ENCODE measurements at places on chromosomes 2 and 18.
A peak's percentile ranks its signal among the peaks of the same experiment; 100 is the strongest.

DNA sequence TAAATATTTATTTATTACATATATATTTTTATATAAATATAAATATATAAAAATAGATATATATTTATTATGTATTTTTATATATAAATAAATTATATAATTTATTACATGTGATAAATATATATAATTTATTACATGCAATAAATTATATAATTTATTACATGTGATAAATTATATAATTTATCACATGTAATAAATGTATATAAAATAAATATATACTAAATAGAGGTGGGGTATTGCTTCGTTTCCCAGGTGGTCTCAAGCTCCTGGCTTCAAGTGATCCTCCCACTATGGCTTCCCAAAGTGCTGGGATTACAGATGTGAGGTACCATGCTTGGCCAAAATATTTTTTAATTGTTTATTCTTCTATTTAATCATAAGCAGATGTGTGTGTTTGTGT lies 3.6 kb upstream of the G6PC2 start:
- no peak for DNase-seq

DNA sequence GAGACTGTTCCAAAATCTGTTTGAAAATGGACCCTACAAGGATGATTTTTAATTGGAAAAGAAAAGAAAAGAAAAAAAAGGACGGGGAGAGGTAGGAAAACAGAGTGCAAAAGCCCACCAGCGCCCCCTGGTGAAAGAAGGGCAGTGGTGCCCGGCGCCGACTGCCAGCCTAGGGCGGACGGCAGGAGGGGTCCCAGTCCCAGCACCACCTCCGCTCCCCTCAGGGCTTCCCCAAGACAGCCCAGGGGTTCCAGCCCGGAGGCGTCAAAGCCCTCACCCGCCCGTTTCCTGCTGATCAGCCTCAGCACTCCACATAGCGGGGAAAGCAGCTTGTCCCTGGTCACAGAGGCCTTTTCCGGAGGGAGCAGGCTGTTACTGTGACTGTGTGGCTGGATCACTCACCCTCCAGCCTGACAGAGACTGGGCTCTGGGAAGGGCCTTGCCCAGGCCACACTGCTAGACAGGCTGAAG lies 213.9 kb downstream of the TFCP2L1 start:
- peak; percentile 92 for DNase-seq

GRCh38 chr2:120224735-120225548 lies 1.7 kb upstream of the TMEM185B start:
- no peak for DNase-seq

DNA sequence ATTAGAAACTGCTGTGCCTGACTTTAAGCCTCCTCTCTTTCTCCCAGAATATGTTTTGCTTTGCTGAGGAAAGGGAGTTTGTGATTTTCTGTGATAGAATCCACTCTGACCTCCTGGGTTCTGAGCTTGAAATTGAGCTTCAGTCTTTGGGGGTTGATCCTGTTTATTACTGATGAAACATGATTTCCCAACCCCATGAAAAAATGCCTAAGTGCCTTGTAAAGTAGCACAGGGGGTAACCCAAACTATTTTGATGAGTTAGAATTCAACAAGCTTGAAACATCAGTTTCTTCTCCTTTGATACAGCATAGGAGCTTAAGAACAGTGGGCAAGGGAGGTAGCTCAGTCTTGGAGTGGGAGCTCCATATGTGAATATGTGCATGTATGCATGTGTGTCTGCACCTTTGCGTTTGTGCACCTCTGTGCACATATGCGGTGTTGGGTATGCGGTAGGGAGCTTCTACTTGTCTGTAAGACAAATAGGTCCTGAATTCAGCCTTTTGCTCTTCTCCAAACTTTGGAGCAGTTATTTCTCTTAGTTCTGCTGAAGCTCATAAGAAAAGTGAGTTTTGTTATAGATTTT lies 364.6 kb downstream of the OSR1 start:
- peak; percentile 18 for DNase-seq

- DNase-seq = peak; percentile 28
Observed at GRCh38 chr2:176931588-176932563, 280.7 kb upstream of the HNRNPA3 start.

GRCh38 chr2:16665748-16666448 lies at the start of gene CYRIA:
Gene CYRIA, minus strand, starts transcription at chr2:16665834. Its CDS starts 77,715 bp downstream, at chr2:16588119.
- DNase-seq = peak; percentile 74

DNA sequence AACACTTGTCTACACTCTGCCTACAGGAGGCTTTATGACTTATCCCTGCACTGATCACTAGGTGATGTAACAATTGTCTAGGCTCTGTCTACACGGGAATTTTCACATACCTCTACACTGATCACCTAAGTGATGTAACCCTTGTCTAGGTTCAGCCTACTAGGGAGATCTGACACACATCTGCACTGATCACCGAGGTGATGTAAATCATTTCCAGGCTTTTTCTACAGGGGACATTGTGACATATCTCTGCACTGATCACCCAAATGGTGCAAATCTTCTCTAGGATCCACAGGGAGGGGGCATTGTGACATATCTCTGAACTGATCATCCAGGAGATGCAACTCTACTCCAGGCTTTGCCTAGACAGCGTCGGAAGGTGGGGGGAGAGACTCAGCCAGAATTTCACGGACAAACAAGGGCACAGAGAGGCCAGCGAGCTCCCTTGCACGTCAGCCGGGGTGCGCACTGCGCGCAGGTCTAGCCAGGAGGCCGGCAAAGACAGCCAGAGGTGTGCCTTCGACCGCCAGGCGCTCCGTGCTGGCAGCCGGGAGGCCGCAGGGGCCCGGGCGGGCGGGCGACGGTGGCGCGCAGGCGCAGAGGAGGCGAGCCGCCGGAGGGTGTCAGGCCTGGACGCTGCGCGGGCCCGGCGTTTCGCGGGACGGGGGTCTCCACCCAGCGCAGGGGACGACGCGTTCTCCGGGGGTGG lies 46.9 kb upstream of the USP14 start:
- peak; percentile 92 for DNase-seq

- DNase-seq = peak; percentile 26
Observed at GRCh38 chr2:27306573-27307286, 1.5 kb downstream of the UCN start.

DNA sequence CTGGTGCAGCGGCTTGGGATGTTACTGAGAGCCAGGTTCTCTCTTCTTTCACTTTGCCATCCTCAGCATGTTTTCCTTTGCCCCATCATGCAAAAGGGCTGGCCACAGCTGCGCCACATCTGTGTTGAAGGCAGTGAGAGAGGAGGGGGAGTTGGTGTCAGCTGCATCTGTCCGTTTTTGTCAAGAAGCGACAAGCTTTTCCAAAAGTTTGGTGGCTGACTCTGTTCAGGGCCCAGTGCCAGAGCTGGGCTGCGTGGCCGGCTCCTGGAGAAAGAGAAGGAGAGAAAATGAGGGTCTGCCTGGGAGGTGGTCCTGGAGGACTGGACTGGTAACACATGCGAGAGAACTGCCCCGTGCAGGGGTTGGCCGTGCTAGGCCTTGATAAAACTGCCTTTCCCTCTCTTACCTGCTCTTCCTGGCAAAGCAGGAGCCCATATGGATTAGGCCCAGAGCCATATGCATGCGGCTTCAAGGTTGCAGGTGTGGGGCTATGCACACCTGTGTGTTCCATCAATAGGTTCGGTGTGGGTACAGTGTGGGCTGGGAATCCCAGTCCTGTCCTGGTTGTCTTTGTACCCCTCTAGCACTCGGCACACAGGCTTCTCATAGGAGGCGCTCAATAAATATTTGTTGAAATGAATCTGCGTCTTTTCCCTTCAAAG lies 9.0 kb downstream of the RNF144A start:
- no peak for DNase-seq

DNA sequence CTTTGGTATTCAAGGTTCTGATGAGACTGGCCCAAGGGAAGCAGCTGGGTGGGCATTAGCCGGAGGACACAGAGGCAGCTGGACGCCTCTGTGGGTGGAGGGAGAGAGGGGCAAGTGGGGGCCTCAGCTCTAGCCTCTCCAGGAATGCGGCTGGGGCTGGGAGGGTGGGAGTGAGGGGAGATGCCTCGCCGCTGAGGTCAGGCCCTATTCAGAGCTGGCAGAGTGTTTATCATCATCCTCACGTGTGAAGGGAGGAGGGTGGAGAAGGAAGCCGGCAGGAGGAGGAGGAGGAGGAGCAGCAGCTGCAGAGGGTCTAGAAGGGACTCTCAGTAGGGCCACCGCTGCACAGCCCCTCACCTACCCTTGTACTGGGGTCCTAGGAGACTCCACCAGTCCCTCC lies 43.1 kb downstream of the TNS1 start:
- no peak for DNase-seq

DNA sequence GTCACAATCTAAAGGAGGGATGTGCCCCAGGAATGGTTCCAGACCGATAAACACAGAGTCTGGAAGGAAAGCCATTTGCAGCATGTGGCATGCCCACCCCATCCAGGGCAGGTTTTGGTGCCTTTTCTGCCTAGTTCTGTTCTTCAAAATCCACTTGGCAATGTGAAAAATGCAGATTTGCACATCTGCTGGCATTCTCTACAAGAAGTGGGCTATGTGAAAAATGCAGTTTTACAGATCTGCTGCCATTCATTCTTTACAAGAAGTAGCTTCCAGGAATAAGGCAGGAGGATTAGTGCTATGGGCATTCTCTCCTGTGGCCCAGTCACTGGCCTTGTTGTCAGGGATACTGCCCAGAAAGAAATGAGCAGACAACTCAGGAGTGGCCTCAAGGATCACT lies 68.1 kb downstream of the C1D start:
- no peak for DNase-seq

- DNase-seq = no peak
Observed at GRCh38 chr18:46723856-46724415, 32.9 kb downstream of the ST8SIA5 start.

DNA sequence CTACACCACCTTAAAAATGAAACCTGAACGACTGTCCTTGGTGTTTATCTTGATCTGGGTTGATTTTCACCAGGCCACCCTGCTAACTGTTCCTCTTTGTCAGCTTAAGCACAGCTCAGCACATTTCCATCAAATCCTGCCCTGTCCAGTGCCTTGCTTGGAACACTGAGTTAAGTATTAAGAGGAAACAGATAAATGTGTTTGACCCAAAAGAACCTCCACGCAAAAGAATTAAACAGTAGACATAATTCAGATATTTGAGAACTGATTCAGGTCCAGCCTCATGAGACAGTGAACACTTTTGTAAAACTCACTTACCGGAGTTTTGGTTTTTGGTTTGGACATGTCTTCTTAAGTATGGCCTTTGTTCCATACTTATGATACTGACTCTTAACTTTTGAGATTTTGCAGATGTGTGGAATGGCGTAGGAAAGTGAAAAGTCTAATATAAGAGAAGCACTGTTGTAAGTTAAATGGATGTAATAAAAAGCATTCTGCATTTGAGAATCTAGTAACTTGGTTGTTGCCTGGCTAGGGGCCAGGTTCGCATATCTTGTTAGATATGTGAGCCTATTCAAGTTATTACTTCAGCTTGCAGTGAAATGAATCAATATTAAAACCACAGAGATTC lies 88.9 kb upstream of the SERPINE2 start:
- no peak for DNase-seq

DNA sequence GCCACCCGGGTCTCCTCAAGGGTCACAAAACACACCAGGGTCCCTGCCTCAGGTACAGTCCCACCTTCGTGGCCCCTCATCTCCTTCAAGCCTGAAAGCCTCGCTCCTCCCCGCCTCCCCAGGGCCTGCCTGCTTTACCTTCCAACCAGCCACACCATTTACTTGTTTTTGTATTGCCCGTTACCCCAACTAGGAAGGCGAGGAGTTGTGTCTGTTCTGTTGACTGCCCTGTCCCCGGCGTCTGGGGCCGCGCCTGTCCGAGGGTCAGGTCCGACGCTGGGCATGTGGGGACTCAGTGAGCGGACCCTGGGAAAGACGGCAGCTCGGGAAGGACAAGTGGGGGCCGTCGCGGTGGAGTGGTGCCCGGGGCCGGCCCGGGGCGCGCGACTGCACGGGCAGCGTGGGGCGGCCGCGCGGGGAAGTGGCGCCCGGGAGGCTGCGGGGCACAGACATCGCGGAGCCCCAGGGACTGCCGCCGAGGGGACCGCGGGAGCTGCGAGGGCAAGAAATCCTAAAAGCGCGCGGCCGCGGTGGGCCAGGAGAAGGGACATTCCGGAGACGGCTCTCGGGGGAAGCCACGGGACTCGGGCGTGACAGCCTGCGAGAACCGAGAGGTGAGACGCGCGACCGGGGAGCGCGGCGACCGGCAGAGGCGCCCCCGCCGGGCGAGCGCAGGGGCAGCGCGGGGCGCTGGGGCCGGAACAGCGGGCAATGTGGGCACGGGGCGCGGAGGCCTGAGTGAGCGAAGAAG lies 797 bp upstream of the GRHL1 start:
- peak; percentile 73 for DNase-seq

DNA sequence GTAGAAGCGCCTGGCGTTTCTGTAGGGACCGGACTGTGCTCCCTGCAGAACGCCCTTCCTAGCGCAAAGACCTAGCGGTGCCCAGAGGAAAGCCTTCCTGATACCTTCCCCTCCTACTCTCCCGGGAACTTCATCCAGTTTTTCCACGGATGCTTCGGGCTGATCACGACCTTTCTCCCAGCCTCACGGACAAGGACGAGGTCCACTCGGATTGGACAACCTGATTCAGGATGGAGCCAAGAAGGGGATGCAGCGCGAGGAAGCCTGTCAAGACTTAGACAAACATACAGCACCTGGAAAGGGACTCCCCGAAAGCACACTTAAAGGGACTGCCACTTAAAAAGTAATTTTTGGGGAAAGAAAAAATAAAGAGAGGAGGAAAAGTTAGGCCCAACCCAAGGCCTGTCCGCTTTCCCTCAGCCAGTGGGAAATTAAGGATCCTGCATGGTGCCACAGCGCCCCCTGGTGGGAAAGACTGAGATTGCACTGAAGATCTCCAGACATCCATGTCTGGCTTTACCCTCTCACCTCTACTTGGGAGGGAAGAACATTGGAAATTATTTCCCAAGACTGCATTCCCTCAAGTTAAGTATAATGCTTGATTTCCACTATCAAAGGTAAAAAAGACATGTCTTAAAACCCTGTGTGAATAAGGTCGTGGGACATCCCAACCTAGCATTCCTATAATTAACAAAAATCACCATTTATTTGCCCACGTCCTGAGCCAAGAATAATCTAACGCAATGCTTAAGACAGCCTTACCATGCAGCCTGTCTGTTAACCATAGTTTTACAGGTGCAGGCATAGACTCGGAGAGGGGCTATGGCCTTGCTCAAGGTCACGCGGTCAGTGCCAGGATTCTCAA lies 13.4 kb upstream of the COPS8 start:
- DNase-seq = peak; percentile 79

GRCh38 chr2:58899692-58900091 lies 658.6 kb upstream of the FANCL start:
- DNase-seq = peak; percentile 33
